Brain microvascular endothelial cell (primary cell): ENCODE measurements at places on chromosomes 2 and 18.

GRCh38 chr2:203470371-203470770 lies 64.7 kb downstream of the RAPH1 start:
- no peak for DNase-seq

DNA sequence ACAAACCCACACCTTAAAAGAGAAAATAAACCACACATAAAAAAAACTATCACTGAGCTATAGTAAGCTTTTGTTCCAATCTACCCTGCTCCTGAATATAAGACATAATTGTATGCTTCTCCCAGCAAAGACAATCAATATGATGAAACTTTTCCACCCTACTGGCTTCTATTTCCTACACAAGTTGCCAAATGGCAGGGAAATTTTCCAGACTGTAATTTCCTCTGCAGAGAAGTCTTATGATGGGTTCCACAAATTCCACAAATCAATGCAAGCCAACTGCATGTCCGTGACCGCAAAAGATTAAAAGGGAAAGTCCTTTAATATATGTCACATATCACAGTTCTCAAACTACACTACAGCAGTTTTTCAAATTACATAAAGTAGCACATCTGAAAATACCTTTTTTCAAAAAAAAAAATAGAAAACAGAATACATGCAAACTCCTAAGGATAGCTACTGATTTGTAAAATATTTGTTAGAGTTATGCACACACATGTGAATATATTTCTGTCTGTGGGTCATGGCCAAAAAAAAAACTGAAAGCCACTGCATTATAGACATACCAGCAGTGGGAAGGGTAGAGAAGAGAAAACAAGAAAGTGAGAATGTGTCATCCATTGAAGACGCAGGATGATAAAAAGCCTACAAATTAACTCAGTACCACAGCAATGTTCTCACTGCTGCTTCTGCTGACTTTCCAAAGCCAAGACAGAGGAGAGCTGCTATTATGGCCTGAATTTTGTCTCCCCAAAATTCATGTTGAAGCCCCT lies 61.4 kb downstream of the RPL31 start:
- peak; percentile 52 for DNase-seq

DNA sequence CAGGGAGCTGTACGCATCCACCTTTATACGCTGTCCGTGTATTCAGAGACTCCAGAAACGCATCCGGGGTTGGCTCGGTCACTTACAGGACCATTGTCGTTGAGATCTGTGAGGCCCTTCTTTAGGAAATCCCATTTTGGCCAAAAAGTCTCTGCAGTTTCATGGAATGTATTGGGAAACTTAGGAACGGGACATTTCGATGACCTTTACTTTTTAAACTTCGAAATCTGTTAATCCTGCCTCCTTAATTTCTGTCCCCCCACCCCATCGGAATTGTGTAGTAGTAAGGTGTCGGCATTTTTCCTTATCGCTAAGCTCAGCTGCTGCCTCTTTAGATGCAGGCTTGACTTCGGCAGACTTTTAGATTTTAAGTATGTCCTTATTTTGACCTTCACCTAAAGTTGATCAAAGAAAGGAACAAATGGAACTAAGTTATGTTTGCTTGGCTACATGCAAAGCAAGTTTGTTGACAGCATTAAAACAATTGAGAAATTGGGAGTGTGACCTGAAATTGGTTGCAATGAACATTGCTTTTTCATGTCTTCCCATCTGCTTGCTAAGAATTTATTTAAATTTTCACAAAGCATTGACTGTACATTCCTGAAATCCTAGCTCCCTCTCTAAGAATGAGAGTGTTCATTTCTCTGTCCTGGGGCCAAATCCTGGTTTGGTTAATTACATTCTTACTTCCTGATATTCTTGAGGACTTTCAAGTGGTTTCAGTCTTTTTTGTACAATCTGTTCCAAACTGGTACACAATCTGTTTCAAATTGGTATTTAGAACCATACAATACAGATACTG lies 884 bp upstream of the RAPH1 start:
- DNase-seq: no peak

DNA sequence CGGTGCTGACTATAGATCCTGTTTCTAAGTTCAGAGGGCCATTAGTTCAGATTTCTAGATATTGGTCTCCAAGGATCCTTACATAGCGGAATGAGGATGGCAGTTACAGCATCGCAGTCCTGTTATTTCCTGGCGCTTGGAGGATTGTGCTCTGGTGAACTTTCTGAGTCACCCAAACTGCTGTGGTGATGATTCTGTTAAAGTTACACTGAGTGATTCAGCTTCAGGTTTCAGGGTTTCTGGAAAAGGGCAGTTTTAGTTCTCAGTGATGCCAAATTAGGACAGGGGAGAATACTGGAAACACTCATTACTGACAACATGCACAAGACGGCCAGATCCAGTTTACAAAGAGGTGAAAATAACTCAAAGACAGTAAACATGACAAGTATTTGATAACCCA lies 52.1 kb upstream of the ANKRD62 start:
- DNase-seq: peak; percentile 89

GRCh38 chr2:163984986-163985385 lies 249.2 kb upstream of the FIGN start:
- DNase-seq: no peak

DNA sequence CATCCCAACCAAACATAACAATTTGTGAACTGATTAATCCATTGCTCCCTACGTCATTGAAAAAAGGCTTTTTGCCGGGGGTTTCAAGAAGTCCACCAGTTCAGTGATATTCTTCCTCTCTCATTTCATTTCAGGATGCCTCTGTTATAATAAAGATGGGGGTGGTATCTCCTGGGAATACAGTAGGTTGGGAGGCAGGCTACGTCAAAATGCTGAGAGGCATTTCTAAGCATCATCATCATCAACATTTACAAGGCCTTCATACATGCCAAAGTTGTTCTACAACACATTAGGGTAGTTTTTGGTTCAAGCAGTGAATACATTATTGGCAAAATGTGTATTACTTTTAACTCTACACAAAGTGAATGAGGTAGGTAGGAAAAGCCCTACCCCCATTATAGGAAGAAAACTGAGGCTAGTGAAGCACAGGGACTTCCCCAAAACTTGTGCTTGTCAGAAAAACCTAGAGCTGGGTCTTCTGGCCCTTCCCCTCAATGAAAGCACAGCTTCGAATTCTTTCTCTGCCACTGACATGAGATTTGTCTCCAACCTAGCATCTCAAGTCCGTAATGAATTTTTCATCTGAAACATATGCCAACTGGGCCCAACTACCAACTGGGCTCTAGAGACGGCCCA lies 11.3 kb downstream of the OSR1 start:
- DNase-seq: no peak

GRCh38 chr18:63098018-63098981 lies 221.3 kb downstream of the BCL2 start:
- DNase-seq: no peak

DNA sequence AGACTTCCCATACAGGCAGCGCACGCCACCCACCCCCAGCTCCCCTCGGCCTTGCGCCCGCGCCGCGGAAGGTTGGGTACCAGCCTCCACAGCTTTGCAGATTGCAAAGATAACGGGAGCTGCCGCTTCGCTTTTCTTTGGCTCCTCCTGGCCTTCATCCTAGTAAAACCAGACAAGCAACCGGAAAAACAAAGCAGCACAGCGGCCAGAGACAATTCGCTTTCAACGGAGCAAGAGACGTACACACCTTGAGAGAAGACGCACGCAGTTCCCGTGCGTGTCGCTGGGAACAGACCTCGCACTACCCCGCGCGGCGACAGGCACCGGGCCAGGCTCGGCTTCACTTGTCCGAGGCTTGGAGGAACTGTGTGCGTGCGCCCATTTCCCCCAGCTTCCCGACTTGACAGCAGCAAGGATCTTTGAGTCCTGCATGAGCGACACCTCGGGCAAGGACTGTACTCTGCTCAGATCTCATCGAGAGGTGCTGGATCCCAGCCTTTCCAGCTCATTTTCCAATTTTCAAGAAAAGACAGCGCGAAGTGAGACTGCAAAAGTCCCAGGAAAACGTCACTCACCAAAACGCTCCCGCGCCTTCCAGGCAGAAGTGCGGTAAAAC lies 964 bp downstream of the ZBTB7C start:
- no peak for DNase-seq
